ENCODE measurements at places on chromosomes 4 and X. TPM values are rescaled to one million over a fixed set of nuclear protein-coding genes. Genes with fewer than 3 reads are reported as not detected.
A peak's percentile ranks its signal among the peaks of the same experiment; 100 is the strongest.

GRCh38 chrX:29254515-29254914 lies 667.3 kb downstream of the IL1RAPL1 start:
- no peak for DNase-seq
- H3K4me3 ChIP-seq: no peak overlapping the region
- no peaks in the 10 kb centered on the region for H3K36me3 ChIP-seq
- peaks cover 16% of the 10 kb centered on the region for H3K4me1 ChIP-seq
- no peak overlapping the region for H3K27ac ChIP-seq
- H3K27me3 ChIP-seq: peaks cover 1% of the 10 kb centered on the region

Gene DDX3X
- 201 TPM for total RNA-seq

Gene NDST4
- not detected for total RNA-seq

Gene GAGE12E
- not detected for total RNA-seq

DNA sequence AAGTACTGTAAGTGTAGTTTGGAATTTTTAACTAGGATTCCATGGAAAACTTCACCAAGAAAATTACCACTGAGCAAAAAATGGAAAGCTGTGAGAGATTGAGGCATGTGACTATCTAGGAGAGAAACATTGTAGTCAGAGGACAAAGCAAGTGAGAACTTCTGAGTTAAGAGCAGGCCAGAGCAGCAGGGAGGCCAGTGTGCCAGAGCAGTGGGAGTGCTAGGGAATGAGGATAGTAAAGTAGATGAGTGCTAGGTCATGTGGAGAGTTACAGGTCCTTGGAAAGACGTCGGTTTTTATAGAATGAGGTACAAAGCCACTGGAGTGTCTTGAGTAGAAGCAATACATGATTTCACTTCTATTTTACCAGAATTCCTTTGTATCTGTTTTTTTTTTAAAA lies 52.7 kb upstream of the FAT4 start:
- no peak overlapping the region for H3K27ac ChIP-seq

Gene STK32B
- 13.1 TPM for total RNA-seq

Gene L1CAM
- total RNA-seq: 2.9 TPM

Gene HTATSF1
- 39.3 TPM for total RNA-seq

Gene SPIN4
- 3.8 TPM for total RNA-seq

DNA sequence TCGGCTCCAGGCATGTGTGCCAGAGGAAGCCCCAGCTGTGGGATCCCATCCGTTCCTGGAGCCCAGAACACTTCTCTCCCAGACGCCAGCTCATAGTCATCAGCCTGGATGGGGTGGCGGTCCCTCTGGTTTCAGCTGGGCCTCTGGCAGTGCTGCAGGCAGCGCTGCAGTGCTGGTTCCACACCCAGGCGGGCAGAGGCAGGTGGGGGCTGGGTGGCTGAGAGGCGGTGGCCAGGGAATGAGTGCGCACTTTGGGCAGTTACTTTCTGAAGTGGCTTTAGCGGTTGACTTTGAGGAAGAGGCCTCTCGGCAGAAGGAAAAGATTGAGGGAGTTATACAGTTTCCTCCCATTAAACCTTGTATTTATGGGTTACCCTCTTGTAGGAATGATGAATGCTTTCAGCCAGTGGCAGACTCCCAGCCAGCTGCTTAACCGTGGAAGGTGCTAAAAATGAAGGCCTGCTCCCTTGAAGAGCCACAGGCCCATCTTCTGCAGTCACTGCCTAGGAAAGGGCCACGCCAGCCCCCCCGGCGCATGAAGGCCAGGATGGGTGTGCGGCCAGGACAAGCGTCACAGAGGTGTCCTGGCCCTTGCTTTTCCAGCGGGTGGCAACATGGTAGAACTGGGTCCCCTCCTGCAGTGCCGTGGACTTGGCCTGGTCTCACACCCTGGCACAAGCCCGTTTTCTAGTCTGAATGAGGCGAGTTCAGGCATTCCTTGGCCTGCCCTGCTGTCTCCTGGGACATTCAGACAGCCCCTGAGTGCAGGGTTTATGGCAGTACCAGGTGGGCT lies 9.9 kb downstream of the TADA2B start:
- no peaks in the 10 kb centered on the region for H3K27me3 ChIP-seq
- H3K4me3 ChIP-seq: no peak overlapping the region
- peak overlapping the region; percentile 22 for H3K27ac ChIP-seq
- peaks cover 6% of the 10 kb centered on the region for H3K4me1 ChIP-seq

- DNase-seq: no peak
- H3K27ac ChIP-seq: no peak overlapping the region
- no peaks in the 10 kb centered on the region for H3K27me3 ChIP-seq
- no peaks in the 10 kb centered on the region for H3K36me3 ChIP-seq
These were observed 67.9 kb downstream of the GAB1 start for GRCh38 chr4:143404555-143404954.

Gene SERTM2
- not detected for total RNA-seq

DNA sequence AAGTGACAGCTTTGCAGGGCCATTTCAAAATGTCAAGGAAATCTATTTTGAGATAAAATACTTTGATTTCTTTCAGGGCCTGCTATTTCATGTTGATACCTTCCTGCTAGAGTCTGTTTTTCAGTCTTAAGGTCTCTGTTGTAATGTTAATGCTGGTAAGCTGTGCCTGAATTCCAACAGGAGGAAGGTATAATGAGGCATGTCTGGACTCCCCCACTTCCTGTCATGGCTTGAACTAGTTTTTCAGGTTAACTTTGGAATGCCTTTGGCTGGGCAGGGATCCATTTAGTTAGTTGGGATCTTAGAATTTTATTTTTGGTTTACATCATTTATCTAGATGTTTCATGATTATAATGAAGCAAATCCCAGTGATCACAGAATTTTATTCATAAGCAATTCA lies 279.0 kb downstream of the CFAP47 start:
- H3K27me3 ChIP-seq: no peaks in the 10 kb centered on the region
- H3K36me3 ChIP-seq: no peaks in the 10 kb centered on the region
- no peak overlapping the region for H3K4me3 ChIP-seq
- no peak overlapping the region for H3K27ac ChIP-seq

- H3K4me1 ChIP-seq: no peaks in the 10 kb centered on the region
- DNase-seq: no peak
- no peak overlapping the region for H3K27ac ChIP-seq
- H3K27me3 ChIP-seq: no peaks in the 10 kb centered on the region
- no peak overlapping the region for H3K4me3 ChIP-seq
These were observed 790.1 kb downstream of the DMD start for GRCh38 chrX:32421266-32421665.

Gene NOX1
- not detected for total RNA-seq

Gene F9
- total RNA-seq: not detected

Gene NALF2
- total RNA-seq: not detected

DNA sequence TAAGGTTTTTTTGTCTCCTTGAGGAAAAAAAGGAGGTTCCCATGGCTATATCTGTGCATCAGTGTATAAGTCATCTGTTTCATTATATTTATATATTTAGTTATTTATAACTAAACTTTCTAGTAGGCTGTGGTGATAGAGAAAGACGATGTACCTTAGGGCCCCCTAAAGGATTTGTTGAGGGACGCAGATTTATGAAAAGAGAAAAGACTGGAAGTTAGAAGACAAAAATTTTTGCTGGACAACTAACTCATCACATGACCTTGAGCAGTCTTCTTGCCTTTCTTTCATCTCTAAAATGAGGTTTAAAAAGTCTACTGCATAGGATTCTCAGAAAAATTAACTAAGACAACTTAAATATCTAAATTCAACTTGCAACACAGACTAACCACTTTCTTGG lies 6.1 kb downstream of the GASK1B start:
- H3K4me3 ChIP-seq: peak overlapping the region; percentile 19
- peak overlapping the region; percentile 36 for H3K27ac ChIP-seq
- no peaks in the 10 kb centered on the region for H3K36me3 ChIP-seq

DNA sequence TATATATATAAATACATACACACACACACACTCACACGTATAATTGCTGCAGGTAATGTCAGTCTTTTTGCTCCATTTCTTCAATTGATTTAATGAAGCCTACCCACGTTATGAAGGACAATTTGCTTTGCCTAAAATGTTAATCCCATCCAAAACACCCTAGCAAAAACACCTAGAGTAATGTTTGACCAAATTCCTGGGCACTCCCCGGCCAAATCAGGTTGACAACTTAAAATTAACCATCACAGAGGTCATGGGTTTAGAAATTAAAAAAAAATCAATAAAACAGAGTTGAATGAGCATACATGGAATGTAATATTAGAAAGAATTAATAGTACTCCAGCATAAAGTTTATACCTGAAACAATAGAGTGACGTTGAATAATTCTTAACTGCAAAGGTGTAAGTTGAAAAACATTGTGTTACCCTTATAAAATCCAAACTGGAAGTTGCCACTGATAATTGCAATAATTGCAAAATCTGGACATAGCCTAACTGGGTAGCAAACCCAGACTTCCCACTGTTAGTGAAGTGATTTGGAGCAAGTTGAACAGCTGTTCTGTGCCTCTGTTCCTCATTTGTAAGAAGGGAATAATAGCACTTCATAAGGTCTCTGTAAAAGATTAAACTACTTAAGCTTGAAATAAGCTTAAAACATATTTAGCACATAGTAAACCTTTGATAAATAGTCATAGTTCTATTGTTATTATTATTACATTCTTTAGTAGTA lies 2120.5 kb downstream of the PCDH7 start:
- H3K27ac ChIP-seq: no peak overlapping the region
- H3K36me3 ChIP-seq: no peaks in the 10 kb centered on the region
- DNase-seq: no peak
- H3K4me1 ChIP-seq: no peaks in the 10 kb centered on the region
- H3K27me3 ChIP-seq: peaks cover 6% of the 10 kb centered on the region

DNA sequence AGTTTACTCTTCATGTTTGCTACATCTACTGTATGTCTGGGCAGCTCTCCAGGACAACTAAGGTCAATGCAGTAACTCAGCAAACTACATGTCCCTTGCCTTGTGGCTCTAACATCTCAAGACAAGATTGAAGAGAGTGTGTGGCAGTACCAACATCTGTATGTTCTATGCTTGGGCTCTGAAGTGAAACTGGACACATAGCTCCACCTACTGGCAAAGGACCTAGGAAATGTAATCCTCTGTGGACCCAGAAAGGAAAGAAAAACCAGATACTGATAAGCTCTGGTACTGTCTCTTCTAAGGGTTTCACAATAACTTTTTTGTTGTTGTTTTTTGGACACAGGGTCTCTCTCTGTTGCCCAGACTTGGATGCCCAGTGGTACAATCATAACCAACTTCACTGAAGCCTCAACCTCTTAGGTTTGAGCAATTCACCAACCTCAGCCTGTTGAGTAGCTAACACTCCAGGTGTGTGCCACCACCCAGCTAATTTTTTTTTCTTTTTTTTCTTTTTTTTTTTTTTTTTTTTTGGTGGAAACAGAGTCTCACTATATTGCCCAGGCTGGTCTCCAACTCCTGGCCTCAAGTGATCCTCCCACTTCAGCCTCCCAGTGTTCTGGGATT lies 64.1 kb downstream of the QDPR start:
- H3K4me3 ChIP-seq: no peak overlapping the region
- no peak for DNase-seq
- H3K36me3 ChIP-seq: no peaks in the 10 kb centered on the region
- H3K4me1 ChIP-seq: peaks cover 7% of the 10 kb centered on the region
- H3K27me3 ChIP-seq: peaks cover 9% of the 10 kb centered on the region

Gene HSFX4
- total RNA-seq: not detected

Gene SPANXN4
- total RNA-seq: not detected

GRCh38 chrX:110847334-110847733 lies 51.7 kb upstream of the CHRDL1 start:
- H3K4me1 ChIP-seq: no peaks in the 10 kb centered on the region
- H3K4me3 ChIP-seq: no peak overlapping the region
- H3K27ac ChIP-seq: no peak overlapping the region
- H3K36me3 ChIP-seq: no peaks in the 10 kb centered on the region

DNA sequence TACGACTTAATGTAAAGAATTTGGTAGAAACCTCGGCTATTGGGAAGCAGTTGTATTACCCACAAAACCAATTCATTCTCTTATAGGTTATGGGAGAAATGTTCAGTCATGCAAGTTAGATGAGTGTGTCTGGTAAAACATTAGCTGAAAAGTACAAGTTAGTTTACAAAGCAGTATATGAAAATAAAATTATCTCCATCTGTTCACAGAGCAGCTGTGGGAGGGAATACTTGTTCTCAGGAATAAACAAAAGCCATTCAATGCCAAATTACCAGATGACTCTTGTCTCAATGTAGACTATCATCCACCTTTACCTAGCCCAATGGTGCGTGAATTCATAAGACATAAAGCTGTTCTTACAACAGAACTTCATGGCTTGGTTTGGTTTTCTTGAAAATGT lies 28.6 kb downstream of the STAP1 start:
- no peak for DNase-seq
- H3K4me1 ChIP-seq: no peaks in the 10 kb centered on the region
- H3K4me3 ChIP-seq: no peak overlapping the region
- H3K27ac ChIP-seq: no peak overlapping the region

- peaks cover 10% of the 10 kb centered on the region for H3K36me3 ChIP-seq
- H3K4me3 ChIP-seq: no peak overlapping the region
- H3K4me1 ChIP-seq: peaks cover 69% of the 10 kb centered on the region
- no peak for DNase-seq
- no peaks in the 10 kb centered on the region for H3K27me3 ChIP-seq
These were observed 204.9 kb downstream of the APBB2 start for GRCh38 chr4:41009411-41009810.

Gene FAT1
- total RNA-seq: 663 TPM

Gene LPAR4
- total RNA-seq: 3.6 TPM

Gene GJB1
- not detected for total RNA-seq
